ENCODE measurements at places on chromosomes 6 and 20.

GRCh38 chr6:156686301-156686994, 90.7 kb upstream of the ARID1B start:
- peak; percentile 67 for DNase-seq

DNA sequence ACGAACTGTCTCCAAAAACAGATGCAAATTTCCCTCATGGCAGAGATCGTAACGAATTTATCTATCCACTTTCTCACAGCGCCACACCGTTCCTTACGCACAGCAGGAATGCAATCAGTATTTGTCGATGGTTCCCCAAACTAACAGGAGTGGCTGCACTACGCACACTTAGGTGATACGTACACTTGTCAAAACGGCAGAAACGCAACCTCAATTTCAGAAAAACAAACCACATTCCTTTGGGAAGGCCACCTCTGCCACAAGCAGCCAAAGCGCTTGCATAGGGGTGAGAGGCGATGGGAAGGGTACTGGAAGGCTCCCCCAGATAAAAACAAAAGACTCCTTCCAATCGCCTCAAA, 638 bp downstream of the MDN1 start:
- no peak for DNase-seq

DNA sequence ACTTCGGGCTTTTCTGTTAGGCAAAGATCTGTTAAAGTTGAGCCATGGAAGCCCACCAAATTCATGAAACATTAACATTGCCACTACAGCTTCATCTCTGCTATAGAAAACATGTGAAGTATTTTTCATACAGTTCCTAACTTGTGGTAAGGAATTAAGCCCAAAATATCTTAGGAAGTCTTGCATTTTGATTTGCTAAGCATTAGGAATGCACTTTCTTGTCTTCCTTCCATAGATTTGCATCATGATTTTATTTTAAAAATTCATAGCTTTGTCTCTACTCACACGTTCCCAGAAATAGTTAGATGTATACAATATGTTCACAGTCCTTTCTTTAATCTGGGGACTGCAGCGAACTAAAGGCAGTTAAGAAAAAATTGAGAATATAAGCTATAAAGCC, 325.6 kb downstream of the CENPW start:
- no peak for DNase-seq

- DNase-seq: no peak
Measured at GRCh38 chr6:4640139-4640538, 136.1 kb upstream of the CDYL start.

DNA sequence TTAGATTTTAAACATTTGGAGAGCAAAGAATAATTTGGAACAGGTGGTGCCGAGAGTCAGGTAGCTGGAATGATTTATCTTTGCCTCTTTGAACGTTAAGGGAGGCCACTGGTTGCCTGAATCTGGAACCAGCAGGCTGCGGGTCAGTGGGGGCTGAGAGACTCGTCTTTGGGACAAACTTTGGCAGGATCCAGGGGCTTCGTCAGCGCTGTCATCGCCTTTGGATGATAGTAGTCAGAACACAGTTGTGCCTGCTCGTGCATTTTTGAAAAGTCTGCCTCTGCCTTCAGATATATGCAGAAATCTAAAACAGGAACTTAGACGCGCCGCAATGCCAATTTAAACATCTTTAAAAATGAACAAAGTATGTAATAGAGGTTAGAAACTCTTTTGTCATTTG, 5.0 kb downstream of the EYA2 start:
- no peak for DNase-seq

GRCh38 chr6:21200134-21200870, 393.2 kb upstream of the SOX4 start:
- no peak for DNase-seq

- no peak for DNase-seq
Measured at GRCh38 chr6:25542984-25543910, 108.8 kb upstream of the SCGN start.
